ENCODE measurements at places on chromosomes 11 and 22.

- no peak for DNase-seq
Observed at GRCh38 chr11:47430524-47430923, 4.3 kb upstream of the PSMC3 start.

DNA sequence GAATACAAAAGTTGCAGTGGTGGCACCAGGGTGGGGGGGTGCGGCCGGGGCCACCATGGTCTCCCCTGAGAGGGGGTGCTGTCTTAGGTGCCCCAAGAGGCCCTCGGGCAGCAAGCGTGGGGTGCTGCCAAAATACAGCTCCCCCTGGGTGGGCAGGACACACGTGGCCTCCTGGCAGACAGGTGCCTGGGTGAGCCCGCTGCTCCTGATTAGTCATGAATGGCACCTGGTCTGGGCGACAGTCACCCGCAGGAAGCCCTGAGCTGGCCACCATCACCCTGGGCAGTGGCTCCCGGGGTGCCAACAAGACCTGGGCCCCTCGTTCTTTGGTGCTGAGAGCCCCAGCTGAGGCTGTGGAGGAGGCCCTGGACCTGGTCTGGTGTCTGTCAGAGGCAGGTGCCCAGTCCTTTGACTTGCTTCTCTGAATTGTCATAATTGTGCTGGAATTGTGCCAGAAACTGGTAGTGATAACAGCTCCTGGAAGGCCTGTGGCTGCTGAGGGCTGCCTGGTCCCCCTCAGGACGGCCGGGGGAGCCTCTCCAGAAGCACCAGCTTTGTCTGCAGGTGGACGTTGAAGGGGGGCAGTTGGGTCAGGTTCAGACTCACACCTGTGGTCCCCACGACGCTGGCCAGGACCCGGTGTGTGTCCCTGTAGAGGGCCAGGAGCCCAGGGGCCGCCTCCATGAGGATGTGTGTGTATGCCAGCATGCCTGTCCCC is 14.8 kb downstream of the ALG12 start:
- no peak for DNase-seq

DNA sequence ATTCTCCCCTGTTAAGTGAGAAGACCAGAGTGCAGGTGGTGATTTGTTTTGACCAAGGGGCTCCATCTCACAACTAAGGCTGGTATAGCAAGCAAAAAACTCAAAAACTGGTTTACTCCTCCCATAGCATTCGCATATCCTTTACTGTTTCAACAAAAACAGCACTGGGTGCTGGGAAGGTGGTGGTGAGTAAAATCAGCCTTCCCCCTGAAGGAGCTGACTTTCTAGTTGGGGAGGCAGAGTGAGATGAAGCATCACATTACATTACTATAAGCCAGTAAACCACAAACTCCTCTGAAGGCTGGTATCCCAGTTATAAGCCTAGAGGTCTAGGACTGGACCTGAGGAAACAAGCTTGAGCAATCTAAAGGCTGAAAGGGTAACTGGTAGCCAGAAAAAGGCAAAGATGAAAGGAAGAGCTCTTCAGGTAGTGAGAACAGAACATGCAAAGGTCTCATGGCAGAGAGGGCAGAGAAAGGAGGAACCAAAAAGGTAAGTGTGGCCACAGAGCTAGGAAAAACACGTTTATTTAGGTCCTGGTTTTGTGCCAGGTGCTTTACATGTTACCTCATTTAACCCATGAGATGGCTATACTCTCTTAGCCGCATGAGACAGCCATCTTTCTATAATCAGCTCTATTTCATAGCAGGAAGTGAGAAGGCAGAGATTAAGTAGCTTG is 22.3 kb downstream of the TMEM123 start:
- DNase-seq: peak; percentile 45

GRCh38 chr11:123164732-123165450 is 30.2 kb downstream of the CLMP start:
- DNase-seq: no peak

- no peak for DNase-seq
Observed at GRCh38 chr11:75576499-75576918, 14.5 kb downstream of the SERPINH1 start.

DNA sequence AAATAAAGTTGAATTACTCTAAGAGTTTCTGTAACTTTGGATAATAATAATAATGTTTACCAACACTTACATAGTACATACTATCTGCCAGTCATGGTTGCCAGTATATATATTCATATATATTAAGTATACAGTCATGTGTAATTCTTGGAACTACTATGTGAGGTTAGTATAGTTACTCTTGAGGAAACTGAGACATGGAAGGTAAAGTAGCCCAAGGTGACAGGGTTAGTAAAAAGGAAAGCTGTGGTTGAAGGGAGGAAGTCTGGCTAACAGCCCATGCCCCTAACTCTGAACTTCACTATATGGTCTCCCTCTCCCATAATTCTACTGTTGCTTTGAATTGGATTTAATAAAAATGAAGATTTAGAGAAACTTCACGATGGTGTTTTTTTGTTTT is 24.9 kb downstream of the FDX1 start:
- no peak for DNase-seq
